T1000 (cell line): ENCODE measurements at places on chromosomes 5 and 9.

DNA sequence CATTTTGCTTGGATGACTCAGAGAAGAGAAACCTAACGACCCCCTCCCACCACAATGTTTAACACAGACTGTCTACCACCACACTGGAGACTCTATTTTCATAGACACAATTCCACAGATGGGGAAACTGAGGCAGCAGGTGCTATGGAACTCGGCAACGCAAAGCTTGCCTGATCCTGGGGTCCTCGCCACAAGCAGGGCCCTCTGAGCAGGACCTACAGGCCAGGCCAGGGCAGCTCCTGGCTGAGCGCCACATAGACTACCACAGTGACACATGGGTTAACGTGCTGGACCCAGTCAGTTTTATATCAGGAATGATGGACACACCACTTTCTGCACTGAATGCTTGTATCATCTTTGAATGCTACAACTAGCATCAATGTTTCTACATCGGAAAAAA lies 11.8 kb downstream of the IPPK start:
- no peak for DNase-seq

- no peak for DNase-seq
These were observed 145.4 kb downstream of the TRPM6 start for GRCh38 chr9:74742191-74742790.

GRCh38 chr9:131776473-131776872 lies 36.6 kb upstream of the RAPGEF1 start:
- DNase-seq = peak; percentile 4

DNA sequence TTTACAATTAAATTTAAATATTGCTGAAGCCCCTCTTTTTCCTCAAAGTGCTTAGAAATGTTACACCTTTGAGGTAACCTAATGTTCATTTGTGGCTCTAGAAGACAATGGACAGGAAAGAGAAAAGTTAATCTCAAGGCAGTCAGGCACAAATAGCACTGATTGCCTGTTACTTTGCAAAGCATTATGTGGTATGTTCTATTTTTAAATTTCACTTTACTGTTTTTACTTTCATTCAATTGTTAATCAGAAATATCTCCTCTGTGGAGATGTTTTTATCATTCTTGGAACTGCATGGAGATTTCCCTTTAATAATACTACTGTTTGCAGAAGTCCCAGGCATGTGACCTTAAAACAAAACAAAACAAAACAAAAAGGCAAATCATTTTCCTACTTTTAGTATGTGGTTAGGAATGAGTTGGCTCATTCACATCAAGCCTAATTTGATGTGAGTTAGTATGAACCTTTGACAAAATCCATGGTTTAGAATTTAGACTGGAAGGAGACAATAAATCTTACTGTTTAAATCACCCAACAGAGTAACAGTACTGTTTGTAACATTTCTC lies 67.5 kb downstream of the CWC27 start:
- no peak for DNase-seq

GRCh38 chr5:124790895-124791732 lies 44.7 kb upstream of the ZNF608 start:
- DNase-seq = no peak

GRCh38 chr5:158553962-158554336 lies 545.8 kb downstream of the EBF1 start:
- DNase-seq = no peak

DNA sequence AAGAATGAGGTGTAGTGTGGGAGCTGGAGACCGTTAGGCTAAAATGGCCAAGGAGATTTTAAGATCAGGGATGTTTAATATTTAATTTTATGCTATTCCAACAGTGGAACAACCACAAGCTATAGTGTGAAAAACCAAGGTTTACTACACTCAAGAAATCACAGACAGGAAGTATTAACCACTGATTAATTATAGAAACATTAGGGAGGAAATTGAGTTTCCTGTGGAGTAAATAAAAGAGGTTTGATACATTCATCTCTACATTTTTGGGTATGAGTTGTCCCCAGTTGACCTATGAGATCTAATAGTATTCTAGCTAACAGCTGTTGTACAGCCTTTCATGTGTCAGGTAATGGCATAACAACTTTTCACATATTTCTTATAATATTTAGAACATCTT lies 103.7 kb upstream of the MPDZ start:
- no peak for DNase-seq

DNA sequence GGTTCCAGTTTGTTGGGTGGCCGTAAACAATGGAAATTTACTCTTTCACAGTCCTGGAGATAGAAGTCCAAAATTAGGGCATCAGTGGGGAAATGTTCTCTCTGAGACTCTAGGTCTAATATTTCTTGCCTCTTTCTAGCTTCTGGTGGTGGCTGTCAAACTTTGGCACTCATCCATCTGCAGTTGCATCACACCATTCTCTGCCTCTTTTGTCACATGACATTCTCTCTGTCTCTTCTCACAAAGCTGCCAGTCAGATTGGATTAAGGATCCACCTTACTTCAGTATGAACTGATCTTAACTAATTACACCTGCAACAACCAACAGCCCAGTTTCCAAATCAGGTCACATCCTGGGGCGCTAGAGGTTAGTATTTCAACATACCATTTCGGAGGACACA lies 222.9 kb upstream of the FTMT start:
- no peak for DNase-seq

DNA sequence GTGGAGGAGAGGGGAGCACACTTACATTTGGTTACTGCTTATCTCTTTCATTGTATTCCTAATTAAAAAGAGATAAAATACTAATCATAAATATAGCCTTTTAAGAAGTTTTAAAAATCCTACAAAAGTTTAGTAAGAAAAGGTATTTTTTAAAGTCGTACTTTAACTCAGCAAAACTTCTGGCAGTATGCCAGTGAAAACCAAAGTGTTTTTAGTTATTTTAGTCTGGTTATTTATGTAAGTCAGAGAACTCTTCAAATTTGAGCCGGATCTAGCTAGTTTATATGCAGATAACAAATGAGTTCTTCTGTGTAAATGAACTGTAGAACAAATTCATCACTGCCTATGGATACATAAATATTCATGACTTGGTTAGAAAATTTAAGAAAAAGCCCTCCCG lies 36.5 kb upstream of the ANKDD1B start:
- DNase-seq = no peak

- DNase-seq = no peak
These were observed 48.1 kb downstream of the VAV2 start for GRCh38 chr9:133943781-133944745.

- DNase-seq = no peak
These were observed 50.9 kb upstream of the MACIR start for GRCh38 chr5:103207653-103208052.

- DNase-seq = no peak
These were observed 156.2 kb upstream of the NR3C1 start for GRCh38 chr5:143559586-143560109.

DNA sequence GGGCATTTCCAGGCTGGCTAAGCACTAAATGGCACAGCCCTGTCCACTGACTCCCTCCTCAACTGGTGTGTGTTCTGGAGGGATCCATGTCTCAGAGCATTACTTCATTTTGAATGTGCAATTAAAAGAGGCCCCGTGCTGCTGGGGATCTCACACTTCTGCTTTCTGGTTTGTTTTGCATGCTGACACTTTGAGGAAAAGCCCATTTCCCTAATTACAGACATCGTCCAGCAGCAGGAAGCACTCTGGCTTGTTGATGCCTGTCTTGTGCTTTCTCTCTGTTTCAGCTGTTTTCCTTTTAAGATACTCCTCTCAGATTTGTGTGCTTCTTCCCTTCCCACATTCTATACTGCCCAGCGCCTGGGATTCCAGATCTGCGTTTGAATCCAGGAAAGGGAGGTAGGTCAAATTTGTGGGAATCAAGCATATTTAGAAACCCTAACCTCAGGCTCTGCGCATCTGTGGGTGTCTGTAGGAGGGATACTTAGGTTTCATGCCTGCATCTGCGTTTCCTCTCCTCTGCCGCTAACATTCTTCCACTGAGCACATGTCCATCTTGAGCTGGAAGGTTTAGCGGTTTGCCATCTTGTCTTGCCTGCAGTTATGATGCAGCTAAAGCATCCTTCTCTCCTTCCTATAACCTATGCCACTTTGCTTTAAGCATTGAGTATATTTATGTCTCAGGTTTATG lies 25.7 kb downstream of the SYK start:
- DNase-seq = no peak

- DNase-seq = no peak
These were observed 64.7 kb downstream of the TLR4 start for GRCh38 chr9:117768750-117769395.

DNA sequence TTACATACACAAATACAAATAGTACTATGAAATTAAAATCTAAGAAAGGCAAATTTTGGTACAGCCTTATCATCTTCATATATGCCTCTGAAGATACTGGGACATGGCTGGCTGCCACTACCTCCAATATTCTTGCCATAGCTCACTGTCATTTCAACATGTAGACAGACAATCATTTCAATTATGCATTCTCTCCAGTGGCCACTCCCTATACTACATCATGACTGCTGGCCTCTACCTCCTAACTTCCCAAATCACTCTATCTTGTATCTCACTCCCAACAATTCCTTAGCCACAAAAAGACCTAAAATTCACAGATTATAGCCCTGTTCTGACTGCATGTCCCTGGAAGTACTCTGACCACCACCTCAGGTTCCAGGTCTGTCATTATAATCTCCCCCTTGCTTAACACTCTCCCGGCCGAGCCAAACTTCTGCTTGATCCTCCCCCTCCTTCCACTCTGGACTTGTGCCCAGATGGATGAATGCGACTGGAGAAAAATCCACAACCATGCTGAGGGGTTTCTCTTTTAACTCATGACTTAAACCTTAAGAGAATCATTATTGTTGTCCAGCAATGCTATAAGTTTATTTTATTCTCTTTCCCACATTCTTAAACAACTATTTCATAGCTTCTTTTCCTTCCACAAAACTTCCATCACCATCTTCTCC lies 225.3 kb upstream of the TLE4 start:
- DNase-seq = no peak

DNA sequence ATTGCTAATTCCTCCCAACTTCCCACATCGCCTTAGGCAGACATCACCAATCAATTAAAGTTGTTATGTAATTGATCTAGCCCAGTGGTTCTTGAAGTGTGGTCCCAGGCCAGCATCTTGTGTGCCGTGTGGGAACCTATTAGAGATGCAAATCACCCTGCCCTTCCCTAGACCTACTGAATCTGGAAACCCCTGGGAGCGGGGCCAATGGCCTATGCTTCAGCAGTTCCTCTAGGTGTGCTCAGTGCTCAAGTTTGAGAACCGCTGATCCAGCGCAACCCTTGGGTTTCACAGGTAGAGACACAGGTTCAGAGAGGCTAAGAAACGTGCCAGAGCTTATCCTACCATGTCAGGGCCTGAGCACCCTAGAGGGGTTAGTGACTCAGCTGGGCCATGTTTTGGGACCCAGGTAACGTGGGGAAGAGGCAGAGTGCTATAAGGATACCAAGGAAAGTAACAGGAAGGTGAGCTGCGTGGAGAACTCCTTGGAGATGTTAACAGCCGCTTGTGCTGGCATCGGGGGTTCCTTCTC lies 4.4 kb downstream of the SLC34A1 start:
- DNase-seq = no peak

GRCh38 chr5:172872997-172873491 lies 39.0 kb downstream of the ERGIC1 start:
- DNase-seq = no peak

- DNase-seq = no peak
These were observed 4.1 kb downstream of the NRARP start for GRCh38 chr9:137297966-137298365.

GRCh38 chr5:119385136-119385535 lies 29.3 kb downstream of the TNFAIP8 start:
- DNase-seq = no peak

DNA sequence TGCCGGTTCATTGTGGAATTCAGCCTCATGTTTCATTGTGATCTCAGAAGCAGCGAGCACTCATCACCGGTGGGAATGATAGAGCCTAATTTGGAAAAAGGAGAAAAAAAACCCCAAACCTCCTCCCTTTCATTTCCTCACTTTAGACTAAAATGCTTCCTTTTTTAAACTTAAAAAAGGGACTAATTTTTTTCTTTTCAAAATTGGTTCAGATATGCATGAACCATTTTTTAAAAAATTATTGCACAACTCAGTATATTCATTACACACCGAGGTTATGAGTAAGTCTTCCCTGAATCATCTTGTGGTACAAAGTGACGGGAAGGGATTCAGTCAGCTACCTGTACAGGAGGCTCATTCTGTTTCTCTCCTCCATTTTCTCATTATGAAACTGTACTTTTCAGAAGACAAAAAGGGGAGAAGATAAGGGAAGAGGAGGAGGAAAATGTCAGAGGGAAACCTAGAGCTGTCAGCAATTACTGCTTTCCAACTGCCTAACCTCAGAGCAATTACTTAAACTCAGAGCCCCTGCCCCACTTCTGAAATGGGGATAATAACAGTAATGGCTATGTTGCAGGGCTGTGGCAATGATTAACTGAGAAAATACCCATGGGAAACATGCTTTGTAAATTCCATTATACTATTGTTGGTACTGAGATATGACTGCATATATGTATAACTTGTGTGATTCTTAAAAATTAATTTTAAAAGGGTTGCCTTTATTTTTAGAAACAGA lies 24.0 kb downstream of the GALNT10 start:
- no peak for DNase-seq

DNA sequence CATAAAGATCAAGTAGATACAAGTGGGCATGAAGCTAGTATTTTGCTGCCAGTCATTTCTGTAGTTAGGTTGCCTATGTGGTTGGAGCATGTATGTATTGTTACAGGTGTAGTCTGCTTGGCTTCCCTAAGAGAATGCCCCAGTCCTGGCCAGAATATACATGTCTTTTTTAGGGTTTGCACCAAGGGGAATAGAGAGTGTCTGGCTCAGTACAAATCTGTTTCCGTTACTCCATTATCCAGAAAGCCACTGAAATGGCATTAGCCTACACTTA lies 23.2 kb downstream of the TGFBR1 start:
- DNase-seq = no peak

DNA sequence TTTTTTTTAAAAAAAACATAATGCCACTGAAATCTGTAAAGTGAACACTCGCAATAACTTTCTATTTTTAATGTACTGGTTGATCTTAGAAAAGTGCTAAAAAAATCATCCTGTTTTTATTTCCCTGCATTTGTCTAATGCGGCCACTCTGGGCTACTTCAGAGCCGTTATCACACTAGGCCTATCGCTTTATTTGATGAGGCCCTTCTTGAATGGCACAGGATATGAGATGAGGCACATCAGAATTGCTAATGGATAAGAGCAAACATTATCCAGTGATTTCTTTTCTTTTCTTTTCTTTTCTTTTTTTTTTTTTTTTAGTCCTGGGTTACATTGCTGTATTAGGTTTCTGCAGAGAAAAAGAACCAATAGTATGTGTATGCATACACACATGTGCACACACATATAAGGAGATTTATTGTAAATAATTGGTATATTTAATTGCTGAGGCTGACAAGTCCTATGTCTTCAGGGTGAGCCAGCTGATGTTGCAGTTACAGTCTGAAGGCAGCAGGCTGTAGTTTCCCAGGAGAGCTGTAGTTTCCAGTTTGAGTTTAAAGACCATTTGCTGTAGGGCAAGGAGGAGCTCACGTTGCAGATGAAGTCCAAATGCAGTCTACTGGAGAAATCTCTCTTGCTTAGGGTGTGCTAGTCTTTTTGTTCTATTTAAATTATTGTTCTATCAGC lies 391.7 kb downstream of the MED10 start:
- DNase-seq = no peak
